ENCODE measurements at places on chromosomes 11 and 22.

- DNase-seq: no peak
Measured at GRCh38 chr11:46277313-46277621, 195 bp upstream of the CREB3L1 start.

DNA sequence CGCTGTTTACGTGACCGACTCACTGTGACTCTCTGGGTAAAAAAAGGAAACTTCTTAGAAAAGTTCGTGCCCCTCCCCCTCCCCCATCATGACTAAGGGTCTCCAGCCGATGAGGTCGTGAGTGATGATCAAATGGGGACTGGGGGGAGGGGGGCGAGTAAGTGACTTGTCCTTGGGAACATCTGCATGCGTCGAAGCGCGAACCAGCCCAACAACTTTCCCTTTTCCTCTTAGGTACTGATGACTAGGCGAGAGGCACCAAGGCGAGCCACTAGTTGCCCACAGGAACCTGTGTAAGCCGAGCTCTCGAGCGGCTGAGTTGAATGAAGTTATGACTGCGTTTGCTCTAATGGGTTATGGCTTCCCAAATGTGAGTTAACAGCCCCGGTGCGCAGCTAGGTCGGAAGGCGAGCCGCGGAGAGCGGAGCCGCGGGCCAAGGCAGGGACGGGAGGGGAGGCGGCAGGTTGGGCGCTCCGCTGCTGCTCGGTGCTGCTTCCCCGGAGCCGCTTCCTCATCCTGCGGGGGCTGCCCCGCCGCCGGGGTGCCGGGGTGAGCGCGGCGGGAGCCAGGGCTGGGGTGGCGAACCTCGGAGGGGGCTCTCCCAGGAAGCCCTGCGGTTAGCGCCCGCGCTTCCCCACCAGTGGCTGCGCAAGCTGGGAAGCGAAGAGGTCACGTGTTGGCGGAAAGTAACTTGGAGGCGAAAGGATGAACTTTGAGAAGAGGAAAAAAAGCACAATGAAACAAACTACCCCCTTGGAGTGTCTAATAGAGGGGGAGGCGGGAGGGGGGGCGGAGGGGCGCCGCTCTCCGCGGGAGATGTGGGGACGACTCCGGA, 22.1 kb upstream of the BDNF start:
- DNase-seq: no peak

DNA sequence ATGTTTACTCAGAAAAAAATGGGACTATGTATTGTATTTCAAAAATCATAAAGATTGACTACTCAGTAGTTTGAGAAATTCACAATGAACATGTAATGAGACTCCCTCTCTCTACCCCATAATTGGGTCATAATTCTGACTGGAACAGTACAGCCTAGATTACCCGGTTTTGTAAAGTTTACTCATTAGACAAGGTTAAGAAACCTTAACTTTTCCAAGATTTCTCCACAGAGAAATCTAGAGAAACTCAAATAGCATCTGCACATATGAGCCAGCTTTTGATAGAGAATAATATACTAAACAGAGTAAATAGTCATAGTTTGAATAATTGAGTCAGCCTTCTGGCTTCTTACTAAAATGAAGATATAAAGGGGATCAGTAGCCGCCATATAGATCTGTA, 331.1 kb upstream of the MPPED2 start:
- no peak for DNase-seq

- no peak for DNase-seq
Measured at GRCh38 chr22:31509061-31509762, 12.9 kb downstream of the SFI1 start.

DNA sequence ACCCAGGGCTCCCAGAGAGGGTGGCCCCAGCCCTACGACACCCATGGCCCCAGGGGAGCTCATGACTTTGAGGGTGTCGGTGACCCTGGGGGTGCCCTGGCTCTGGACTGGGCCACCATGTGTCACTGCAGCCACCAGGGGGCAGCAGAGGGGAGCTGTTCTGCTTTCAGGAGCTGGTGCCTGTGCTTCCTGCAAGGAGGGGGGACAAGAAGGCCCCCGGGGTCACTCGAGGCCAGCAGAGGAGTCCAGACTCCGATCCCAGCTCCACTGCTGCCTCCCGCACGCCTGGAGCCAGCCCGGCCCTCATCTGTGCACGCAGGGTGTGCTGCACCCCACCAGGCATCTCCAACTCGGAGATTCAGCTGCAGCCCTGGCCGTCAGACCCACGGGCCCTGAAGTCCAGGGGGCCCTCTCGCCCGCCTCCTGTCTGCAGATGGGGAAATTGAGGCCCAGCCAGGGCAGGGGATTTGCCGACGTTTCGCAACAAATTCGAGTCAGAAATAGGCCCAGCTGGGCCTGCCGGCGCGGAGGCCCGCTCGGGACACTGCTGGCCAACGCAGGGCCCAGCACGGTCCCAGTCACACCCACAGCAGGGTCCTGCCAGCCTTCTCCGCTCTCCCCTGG, 29.5 kb upstream of the WNT7B start:
- DNase-seq: peak; percentile 97

GRCh38 chr11:44946263-44946662, 4.4 kb downstream of the TP53I11 start:
- DNase-seq: peak; percentile 74

GRCh38 chr22:21861264-21861848, 6.1 kb downstream of the MAPK1 start:
- no peak for DNase-seq

- DNase-seq: no peak
Measured at GRCh38 chr22:37972527-37972926, 11.8 kb downstream of the SOX10 start.

DNA sequence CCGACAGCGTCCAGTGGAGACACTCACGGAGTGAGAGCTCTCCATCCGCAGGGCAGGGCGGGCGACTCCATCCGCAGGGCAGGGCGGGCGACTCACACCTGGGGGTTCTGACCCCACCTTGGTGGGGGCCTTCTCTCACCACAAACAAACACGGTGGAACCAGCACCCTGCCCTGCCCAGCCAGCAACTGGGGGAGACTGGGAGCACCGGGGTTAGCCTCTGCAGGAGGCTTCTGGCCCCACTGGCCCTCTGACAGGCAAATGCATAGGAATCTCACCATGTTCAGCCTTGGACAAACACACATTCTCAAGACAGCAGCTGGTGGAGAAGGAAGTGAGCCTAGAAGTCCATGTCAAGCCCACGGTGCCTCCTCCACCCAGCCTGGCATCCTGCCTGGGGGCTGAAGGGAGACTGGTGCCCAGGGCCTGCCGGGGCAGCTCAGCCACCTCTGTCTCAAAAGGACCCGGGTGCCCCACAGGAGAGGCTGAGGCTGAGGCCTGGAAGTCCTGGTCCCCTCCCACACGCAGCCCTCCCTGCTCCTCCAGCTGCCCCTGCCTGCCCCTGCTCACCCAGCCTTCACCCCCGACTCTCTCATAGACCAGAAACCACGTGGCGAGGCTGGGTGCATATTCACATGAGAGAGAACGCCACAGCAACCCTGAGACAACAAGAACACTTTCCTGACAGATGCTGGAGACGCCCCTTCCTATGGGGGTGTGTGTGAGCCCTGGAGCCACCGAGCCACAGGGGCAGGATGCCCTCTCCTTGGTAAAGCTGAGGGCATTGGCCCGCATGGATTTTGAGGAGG, 98.4 kb upstream of the B3GAT1 start:
- no peak for DNase-seq

DNA sequence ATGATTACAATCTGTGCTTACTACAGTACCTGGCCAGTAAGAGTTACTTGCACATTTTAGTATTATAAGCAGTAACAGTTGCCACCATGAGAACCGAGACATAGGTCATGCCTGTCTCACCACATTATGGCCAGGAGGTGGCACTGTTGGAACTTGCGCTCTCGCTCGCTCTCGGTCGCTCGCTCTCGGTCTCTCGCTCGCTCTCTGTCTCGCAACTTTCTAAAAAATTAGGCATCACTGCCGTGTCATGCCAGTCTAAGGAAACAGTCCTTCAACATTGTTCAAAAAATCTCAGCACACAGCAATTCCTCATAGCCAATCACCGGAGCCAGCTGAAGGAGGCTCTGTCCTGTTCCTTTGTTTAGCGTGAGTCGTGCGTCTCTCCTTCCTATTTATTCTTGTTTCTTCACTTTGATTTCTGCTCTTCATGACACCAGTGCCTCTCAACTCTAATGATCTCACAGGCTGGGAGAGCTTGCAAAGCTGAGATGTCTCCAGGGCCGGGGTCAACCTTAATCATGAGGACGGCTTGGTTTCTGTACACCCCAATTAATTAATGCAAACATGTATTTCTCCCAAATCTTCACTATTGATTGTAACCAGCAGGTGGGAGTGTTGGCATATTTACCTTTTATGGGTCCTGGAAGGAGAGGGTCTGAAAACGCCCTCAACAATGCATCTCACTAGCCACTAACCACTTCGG, 6.3 kb upstream of the ADAMTS8 start:
- DNase-seq: peak; percentile 84

DNA sequence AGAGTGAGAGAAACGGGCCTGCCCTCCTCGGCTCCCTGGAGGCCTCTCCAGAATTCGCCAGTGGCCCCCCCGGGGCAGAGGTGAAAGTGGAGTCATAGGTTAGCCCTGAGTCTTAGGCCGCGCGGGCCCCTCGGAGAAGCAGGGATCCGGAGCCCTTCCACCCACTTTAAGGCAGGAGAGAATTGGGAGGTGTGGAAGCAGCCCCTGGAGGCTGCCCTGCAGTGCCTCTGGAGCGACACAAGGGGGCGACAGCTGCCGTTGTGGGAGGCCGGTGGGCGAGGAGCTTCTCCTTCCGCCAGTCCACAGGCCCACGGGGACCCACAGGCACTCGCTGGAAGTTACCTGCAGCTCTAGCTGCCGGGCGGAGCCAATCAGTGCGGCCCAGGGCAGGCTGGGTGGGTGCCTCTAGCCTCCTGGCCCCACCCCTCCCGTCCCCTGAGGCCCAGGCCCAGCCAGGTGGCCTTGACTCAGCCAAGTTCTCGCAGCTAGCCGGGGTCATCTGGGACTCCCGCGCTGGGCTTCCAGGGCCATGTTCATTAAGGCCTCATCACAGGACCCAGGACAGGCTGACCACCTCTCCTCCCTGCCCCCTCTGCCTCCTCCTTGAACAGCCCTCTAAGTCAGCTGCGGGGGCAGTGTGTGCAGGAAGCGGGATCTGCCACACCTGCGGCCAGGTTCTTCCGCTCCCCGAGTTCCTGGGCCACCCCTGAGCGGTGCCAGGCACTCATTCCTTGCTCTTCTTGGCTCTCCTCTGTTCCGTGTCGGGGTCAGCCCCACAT, 5.0 kb downstream of the DGKZ start:
- peak; percentile 69 for DNase-seq

DNA sequence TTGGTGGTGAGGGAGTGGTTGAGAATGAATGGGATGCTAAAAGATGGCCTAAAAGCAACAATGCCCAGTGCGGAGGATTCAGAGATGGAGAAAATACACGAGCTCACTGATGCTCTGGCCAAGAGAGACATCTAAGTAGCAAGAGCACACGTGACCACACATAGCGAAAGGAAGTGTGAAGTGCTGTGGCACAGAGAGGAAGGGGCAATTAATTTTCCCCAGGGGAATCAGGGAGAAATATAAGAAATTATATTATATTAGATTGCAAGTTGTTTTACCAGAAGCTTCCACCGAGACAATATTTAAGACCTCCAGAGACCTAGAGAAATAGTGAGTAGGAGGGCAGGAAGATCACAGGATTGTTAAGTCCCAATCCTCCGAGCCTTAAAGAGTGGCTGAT, 80.6 kb downstream of the RCN1 start:
- no peak for DNase-seq

DNA sequence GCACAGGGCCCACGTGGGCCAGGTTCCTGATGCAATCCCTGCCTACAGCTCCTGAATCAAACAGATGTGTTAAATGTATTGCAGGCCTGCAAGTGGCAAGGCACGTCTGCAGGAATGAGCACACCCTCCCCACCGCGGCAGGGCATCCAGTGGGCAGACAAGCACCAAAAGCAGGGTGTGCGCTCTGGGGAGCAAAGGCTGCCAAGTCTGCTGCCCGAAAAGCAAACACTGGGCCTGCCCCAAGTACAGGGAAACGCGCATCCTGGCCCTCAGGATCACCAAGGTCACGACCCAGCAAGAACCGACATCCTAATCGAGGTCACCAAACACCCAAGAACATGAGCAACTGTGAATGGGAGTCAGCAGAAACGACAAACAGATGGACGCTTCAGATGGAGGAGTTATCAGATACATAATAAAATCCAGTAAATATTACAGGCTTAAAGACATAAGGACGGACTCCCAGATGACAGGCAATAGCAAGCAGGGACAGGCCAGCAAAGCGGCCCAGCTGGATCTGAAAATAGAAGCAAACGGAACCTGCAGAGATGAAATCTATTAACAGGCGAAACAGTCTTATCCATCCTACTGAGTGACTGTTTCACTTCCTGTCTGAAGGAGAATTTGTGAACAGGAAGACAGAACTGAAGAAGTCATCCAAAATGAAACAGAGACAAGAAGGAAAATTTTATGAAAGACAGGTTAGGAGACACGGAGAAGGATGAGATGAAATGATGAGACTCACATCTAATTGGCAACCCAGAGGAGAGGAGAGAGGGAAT, 26.7 kb downstream of the CARS1 start:
- DNase-seq: no peak
